ENCODE measurements at places on chromosomes 7 and 10.

- DNase-seq: no peak
Measured at GRCh38 chr7:72153132-72153512, 259.0 kb downstream of the CALN1 start.

- no peak for DNase-seq
Measured at GRCh38 chr7:121519548-121520521, 123.7 kb upstream of the FAM3C start.

DNA sequence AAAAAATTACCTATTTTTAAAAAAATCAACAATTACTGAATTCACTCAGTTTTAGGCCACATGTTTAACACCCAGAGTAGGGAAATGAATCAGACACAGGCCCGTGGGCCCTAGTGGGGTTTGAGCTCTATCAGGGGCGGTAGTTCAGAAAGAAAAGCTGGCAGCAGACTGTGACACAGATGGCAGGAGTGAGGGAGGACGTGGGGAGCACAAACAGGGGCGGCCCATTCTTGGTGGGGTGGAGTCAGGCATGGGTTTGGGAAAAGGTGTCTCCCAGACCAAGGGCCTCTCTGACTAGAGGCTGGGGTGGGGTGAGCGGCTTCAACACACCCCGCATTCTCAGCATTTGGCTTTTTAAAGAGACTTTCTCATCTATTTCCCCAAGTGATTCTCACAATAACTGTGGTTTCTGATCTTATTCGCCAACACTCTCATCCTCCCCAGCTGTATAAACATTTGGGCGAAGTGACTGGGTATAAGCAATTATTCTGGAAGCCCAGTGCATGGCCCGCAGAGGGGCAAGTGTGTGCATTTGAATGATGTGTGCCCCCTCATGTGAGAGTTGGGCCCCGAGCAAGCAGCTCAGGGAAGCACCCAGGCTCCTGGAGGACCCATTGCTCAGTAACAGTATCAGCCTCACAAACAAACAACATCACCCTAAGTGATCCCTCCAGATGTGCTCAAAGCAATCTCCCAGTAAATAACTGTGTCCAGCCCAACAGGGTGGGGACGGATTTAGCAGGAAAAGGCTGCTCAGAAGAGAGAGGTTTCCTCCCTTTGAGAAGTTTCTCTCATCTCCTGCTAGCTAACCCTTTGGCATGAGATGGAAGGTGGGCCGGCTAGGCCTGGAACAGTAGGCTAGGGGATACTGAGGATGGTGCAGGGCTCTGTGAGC lies 437.6 kb upstream of the ZMIZ1 start:
- DNase-seq: peak; percentile 53

DNA sequence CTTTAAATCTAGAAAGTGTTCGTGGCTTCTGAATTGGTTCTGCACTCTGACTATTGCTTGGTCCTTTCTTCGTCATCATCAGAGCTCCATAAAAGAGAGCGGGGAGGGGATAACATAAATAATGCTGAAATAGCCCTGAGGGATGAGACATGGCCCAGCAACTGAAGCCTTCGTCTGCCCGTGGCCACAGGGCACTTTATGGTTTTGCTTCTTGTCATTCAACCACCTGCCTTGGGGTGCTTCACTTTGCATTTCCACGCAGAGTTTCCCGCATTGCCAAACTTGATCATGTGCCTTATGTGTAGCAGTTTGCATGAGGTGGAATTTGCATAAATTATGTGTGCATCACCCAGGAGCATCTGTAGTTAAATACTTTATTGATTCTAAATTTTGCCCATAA lies 15.9 kb downstream of the GSTO2 start:
- no peak for DNase-seq

GRCh38 chr7:111919631-111920179 lies 286.5 kb downstream of the DOCK4 start:
- DNase-seq: no peak

DNA sequence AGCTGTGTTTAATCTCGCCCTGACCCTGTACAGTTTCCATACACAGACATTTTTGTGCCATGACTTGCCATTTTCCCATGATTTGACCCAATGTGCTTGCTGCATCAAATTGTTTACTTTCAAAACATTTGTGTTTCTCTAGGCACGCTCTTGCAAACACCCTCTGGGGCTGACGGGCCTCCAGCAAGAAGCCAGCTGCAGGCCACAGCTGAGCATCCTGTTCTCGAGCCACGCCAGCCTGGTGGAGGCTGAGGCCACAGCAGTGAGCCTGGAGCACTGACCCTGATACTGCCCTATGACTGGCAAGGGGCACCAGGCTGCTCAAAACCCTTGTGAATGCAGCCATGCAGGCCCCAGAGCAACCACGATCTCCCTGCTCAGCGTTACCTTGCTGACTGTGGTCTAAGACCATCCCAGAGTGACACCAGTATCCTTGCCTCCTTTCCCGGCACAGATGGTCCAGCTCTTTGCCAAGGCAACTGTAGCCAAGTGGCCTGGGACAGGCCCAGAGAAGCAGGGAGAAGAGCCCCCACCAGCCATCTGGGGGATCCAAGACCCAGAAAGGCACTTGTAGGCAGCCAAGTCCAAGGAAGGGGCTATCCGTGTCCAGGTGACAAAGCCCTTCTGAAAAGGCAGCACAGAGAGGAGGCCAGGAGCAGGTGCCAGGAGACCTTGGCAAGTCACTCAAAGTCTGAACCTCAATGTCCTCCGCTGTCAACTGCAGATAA lies 78.5 kb downstream of the OAT start:
- DNase-seq: no peak

DNA sequence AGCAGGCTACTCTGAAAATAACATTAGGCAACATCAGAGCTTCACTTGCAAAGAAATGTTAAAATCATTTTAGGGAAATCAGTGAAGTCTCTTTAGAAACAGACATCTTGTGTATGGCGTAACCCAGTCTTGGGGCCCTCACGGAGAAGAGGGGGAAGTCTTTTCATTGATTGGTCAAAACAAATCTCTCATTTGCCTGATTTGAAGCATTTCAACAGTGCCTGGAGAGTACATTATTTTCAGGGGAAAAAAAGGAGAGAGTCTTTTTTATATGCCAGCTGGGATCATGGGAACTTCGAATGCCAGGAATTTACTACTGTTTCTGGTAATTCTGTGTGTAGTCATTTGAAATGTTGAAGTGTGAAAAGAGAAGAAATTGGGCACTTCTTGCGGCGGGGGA lies 471.4 kb downstream of the PLXDC2 start:
- DNase-seq: no peak

DNA sequence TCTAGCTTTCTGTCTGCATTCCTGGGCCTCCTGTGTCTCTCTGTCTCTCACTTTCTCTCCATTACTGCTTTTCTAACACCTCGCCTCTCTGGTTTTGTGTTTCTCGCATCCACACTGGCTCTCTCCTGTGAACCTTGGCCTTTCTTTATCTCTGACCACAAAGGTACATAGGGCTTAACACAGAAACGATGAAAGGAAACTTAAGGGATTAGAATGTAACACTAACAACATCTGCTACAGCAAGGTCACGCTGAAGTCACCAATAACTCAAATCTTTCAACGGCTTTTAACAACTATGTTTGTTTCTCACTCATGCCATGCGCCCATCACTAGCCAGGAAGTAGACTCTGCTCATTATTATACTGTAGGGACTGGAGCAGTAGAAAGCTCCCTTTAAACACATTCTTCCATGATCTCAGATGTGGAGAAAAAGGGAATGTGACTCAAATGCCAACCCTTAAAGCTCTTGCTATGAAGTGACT lies 9.3 kb upstream of the OR6V1 start:
- DNase-seq: no peak

DNA sequence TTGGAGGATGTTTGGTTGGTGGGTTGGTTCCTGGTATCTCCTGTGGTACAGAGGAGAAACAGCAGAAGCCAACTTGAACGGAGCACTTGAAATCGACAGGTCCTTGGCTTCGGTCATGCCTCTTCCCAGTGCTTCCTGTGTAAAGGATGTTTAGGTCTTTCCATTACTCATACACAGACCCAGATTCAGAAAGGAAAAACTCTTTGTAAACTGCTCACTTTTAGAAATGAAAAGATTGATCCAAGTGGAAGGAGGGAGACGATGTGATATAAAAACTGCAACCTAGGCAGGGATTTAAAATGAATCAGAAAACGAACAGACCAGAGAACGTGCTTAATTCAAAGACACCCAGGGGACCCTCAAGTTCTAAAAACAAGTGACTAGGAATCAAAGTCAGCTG lies 338.4 kb downstream of the GALNT17 start:
- DNase-seq: no peak
